ENCODE measurements at places on chromosomes 13 and 19. TPM values are rescaled to one million over a fixed set of nuclear protein-coding genes. Genes with fewer than 3 reads are reported as not detected.
A peak's percentile ranks its signal among the peaks of the same experiment; 100 is the strongest.

- DNase-seq, result no peak
Measured at GRCh38 chr13:32902874-32903273, 113.3 kb upstream of the KL start.

LRRC4B gene
- total RNA-seq, result not detected

TMIGD2 gene
- total RNA-seq, result not detected

DNA sequence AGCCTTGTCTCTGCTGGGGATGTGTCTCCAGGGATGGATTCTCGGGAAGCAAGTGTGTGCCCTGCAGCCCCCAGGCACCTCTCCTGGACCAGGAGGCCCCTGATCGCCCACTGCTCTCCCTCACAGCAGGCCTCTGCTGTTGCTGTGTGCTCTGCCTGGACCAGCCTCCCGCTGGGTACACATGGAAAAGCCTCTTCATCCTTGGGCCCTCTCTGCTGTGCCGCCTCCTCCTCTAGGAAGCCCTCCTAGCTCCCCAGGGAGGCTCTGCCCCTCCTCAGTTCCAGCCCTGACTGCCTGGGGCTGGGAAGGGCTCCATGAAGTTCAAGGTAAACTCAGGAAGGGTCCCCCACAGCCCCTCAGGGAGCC, 12.0 kb downstream of the NDUFA11 start:
- no peak for DNase-seq

TNFSF11 gene
- total RNA-seq, result 0.10 TPM

GRCh38 chr19:1189419-1189818, 15.4 kb upstream of the SBNO2 start:
- DNase-seq, result no peak

- no peak for DNase-seq
Measured at GRCh38 chr19:48495396-48495795, 16.2 kb downstream of the LMTK3 start.

DNA sequence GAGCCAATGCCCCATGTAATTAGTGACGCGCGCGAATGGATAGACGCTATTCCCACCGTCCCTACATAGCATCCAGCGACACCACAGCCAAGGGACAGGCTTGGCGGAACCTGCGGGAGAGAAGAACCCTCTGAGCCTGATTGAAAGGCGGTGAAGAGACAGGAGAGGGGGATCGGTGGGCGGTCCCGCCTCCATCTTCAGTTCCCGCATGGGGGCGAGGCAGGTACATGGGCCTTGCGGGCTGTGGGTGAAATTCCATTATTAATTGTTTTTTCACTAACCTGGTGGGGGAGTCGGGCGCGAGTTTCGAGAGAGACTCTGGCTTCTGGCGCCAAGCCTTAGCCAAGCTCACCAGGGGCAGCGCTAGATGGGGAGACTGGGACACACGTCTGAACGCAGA, 8.4 kb upstream of the TEX101 start:
- no peak for DNase-seq

GRCh38 chr19:23972161-23972560, 57.5 kb downstream of the ZNF726 start:
- DNase-seq, result no peak

DNA sequence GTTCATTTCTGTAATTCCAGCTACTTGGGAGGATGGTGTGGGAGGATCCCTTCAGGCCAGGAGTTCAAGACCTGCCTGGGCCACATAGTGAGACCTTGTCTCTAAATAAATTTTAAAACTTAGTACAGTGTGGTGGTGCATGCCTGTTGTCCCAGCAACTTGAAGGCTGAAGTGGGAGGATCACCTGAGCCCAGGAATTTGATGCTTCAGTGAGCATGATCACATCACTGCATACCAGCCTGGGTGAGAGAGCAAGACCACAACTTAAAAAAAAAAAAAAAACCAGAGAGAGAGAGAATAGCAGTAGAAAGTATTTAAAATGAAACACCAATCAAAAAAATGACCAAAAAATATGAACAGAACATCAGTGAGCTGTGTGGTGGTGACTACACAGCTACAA, 7.1 kb upstream of the ZNF823 start:
- DNase-seq, result no peak

DNA sequence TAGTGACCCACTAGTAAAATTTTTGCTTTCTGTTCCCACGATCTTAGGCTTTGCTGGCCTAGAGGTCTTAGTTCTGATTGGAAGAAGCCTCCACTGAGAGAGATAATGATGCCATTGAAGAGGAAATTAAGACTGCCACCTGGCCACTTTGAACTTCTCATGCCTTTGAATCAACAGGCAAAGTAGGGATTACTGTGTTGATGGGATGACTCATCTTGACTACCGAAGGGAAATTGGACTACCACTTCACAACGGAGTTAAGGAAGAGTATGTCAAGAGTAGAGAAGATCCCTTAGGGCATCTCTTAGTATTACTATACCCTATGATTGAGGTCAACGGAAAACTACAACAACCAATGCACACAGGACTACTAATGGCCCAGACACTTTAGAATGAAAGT, 12.7 kb upstream of the FREM2 start:
- DNase-seq, result peak; percentile 10

COMP gene
- 1.1 TPM for total RNA-seq

- peak; percentile 21 for DNase-seq
Measured at GRCh38 chr19:33214596-33214995, 11.1 kb downstream of the SLC7A10 start.

- DNase-seq, result no peak
Measured at GRCh38 chr13:28734906-28735305, 16.1 kb upstream of the SLC46A3 start.

ZNF865 gene
- 0.68 TPM for total RNA-seq

- no peak for DNase-seq
Measured at GRCh38 chr13:20390526-20391175, 135.0 kb downstream of the CRYL1 start.

DNA sequence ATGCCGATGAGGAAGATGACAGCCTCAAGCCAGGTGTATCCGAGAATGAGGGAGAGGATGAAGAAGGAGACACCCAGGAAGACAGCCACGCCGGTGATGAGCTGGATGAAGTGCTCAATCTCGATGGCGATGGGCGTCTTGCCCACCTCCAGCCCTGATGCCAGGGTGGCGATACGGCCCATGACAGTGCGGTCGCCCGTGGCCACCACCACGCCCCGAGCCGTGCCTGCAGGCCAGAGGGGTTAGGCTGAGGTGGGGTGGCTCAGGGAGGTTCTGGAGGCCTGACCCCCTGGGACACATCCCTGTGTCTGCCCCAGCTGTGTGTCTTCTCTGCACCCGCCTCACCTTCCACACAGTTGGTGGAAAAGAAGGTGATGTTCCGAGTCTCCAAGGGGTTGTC, 9.1 kb downstream of the ATP1A3 start:
- no peak for DNase-seq

DNA sequence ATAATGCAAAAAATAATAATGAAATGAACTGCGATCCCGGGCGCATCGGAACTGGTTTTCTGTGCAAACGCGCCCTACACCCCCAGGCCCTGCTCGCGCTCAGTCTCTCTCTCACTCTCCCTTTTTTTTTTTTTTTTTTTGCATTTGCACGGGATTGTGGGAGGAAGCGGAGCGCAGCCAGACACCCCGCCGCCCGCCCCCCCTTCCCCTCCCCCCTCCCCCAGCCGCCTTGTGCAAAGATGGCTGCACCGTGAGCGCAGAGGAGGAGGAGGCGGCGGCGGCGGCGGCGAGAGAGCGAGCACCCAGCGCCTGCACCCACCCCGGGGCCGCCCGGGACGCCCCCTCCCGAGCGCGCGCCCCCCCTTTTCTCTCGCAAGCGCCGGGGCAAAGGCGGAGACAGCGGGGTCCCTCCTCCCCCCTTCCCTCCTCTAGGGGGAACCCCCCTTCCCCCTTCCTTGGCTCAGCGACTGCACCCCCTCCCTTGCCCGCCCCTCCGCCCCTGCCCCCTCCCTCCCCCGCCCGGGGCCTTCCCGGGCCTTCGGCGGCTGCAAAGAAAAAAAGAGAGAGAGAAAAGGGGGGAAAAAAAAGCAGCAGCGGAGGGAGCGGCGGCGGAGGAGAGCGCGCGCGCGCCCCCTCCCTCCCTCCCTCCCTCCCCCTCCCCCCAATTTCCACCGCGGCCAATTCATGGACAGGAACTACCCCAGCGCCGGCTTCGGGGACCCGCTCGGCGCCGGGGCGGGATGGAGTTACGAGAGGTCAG, at the start of gene PRR12:
PRR12 (plus strand) TSS at position 212 of the 760 bp plus-strand sequence; CDS start at position 685, 473 bp downstream.
- peak; percentile 83 for DNase-seq

GRCh38 chr13:72823724-72824123, 41.8 kb downstream of the PIBF1 start:
- no peak for DNase-seq

DNA sequence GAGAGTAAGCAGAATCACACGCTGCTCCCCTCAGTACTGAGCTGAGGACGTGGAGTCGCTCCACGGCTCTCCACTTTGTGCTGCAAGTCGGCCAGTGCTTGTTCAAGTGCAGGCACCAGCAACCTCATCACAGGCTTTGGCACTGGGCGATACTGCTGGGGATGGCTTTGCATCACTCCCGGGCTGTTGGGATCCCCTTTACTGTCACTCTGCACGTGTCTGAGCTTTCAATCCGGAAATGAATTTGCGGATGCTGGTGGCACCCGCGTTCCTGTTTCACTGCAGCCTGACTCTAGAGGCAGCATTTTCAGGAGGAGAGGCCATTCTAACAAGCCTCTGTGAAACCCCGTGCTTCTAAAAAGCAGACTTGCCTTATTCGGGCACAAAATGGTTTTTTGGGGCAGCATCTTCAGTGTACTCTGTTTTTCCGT, 19.1 kb downstream of the SMARCA4 start:
- no peak for DNase-seq

RFPL4A gene
- total RNA-seq, result not detected

GRCh38 chr13:39816936-39817335, 161.5 kb downstream of the COG6 start:
- DNase-seq, result no peak

KIRREL2 gene
- not detected for total RNA-seq

GRCh38 chr19:15072930-15073647, 8.9 kb upstream of the OR1I1 start:
- DNase-seq, result peak; percentile 94

IGFLR1 gene
- total RNA-seq, result 4.2 TPM

- no peak for DNase-seq
Measured at GRCh38 chr19:13729859-13730258, 34.5 kb upstream of the MRI1 start.

GRCh38 chr19:802498-803098, 5.3 kb downstream of the PTBP1 start:
- no peak for DNase-seq

DNA sequence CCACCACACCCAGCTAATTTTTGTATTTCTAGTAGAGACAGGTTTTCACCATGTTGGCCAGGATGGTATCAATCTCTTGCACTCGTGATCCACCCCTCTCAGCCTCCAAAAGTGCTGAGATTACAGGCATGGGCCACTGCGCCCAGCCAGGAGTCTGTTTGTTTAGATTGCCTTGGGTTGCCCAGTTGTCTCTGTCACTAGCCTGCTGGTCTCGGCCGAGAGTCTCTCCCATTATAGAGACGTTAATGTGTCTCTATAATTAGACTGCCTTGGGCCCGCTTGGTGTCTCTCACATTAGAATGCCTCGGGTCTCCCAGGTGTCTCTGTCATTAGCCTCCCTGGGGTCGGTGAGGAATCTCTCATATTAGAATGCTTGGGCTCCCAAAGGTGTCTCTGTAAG, 1533.6 kb downstream of the UQCRFS1 start:
- DNase-seq, result no peak

ATP7B gene
- total RNA-seq, result 0.84 TPM

GRCh38 chr19:35264268-35265125, 4.3 kb upstream of the USF2 start:
- no peak for DNase-seq

GRCh38 chr19:47637550-47637949, 28.6 kb downstream of the BICRA start:
- DNase-seq, result no peak

ZMYM2 gene
- total RNA-seq, result 25.6 TPM

- DNase-seq, result no peak
Measured at GRCh38 chr13:28492569-28493367, 2.2 kb downstream of the FLT1 start.

GRCh38 chr13:93499991-93500390, 273.4 kb downstream of the GPC6 start:
- DNase-seq, result no peak

GRCh38 chr13:40394304-40394985, 272.0 kb downstream of the FOXO1 start:
- peak; percentile 17 for DNase-seq

GRCh38 chr19:35643255-35644205, 2.0 kb downstream of the ETV2 start:
- peak; percentile 84 for DNase-seq

DNA sequence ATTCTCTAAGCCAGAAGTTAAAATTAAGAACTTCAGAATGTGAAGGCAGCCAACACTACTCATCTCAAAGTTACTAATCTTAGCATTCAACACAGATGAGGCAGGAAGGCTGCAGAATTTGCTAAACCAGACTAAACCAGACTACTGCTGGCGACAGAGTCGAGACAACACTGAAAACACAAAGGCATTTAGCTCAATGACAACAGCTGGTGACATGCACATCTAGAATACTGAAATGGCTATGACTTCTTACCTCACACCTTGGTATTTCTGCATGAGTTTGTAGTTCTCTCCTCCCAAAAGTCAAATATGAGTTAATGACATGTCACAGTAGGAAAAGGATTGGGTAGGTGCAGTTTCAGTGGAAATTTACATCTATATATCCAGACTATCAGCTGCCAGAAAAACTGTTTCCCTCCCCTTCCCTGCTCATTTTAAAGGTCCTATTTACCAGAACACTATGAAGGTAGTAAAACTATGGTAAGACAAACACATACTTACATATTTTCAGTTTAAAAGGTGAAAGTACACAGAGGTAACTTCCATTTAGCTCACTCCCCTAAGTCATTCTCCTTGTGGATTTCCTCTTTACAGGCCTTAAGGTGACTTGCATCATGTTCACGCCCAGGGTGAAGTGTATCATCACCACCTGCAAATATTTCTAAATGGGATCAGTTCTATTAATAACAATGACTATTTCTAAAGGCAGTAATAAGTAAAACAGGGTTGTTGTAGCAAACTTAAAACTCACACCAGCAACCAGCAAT, 21.4 kb downstream of the FOXO1 start:
- no peak for DNase-seq

ZNF443 gene
- 4.8 TPM for total RNA-seq

CEACAM7 gene
- total RNA-seq, result not detected

- no peak for DNase-seq
Measured at GRCh38 chr13:113354831-113355610, 8.9 kb downstream of the GRTP1 start.

CYP4F8 gene
- not detected for total RNA-seq

CYP4F12 gene
- total RNA-seq, result not detected

DNA sequence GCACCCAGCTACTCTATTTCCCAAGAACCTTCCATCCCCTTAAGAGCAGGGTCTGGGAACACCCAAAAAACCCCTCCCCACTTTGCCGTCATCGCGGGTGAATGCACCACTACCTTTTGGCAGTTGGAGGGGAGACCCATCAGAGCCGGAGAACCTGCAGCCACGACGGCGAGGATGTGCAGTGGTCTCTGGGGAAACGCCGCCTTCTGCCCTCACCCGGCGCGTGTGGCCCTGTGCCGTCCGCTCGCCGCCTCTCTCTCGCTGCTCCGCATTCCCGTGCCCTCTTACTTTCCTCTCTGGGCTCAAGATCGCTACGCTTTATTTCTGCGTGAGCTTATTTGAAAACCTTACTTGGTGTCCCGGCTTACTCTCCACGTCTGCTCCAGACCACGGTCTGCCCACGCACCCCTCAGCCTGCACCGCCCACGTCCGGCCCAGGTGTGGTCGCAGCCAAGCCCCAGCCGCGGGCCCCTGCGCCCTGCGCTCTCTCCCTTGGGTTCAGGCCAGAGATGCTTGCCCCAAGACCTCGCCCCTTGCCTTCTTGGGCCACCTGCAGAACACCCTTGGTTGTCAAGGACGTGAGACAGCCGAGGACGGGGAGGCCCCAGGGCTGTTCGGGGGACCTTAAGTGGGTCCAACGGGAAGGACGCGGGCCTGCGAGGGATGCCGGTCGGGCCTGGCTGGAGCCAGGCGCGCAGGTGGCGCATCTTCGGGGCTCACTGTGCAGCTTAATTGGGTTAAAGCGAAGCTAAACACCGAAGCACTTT, 2.0 kb upstream of the MAB21L1 start:
- DNase-seq, result no peak

Data from RPMI7951 (cell line).